ENCODE measurements at places on chromosomes 6 and 20.

GRCh38 chr6:170461556-170462365 is 91.3 kb downstream of the PSMB1 start:
- DNase-seq, result no peak

DNA sequence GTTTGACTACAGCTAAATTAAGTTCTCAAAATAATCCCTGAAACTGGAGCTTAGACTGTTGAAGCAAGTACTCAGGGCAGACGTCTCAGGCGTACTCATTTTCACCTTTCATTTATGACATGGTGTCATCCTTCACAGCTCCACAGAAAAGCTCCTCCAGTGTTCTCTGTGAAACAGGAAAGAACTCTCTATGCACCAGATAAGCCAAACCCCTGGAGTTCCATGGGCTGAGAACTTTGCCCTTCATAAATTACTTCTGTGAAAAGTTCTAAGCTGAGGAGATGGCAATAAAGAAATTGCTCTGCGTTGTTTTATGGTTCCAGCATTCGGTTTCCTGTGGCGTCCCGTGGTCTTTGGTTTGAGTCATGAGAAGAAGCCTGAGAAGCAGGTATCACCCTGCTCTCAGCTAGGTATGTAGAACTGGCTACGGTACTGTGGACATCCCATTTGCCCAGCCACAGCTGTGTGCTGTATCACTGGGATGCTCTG is 20.2 kb upstream of the RREB1 start:
- DNase-seq, result no peak

DNA sequence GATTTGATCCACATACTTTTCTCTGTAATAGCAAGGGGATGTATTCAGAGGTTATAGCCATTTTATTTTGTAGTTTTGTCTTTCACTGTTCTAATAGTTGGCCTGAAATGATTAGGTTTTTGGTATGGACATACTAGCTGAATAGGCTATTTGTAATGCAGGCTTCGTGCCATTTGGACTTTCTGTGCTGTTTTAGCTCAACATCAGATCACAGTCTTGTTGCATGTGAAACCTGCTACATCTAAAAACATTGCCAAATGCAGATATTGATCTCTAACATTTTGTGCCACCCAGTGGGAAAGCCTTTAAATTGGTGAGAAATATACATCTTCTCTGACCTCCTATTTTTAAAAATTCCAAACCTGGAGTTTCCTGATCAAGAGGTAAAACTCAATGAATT is 157.5 kb upstream of the SCGN start:
- no peak for DNase-seq

GRCh38 chr6:37143585-37143984 is 26.4 kb upstream of the PIM1 start:
- DNase-seq, result no peak

DNA sequence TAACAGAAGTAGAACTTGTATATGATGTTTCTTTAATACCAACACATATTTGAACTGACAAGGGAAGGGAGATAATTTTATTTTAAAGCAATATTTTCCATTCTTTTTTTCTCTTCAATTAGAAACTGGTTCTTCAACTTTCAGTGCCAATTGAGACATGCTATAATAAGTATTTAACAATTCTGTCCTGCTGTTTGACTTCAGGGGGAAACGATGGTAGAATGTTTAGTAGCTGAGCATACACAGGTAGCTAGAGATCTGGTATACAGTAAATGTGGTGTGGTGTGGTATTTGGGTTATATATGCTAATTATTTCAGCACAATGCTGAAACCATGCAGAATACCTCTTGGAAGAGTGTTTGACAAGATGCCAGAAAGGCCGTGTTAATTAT is 156.9 kb downstream of the ARID1B start:
- DNase-seq, result no peak

DNA sequence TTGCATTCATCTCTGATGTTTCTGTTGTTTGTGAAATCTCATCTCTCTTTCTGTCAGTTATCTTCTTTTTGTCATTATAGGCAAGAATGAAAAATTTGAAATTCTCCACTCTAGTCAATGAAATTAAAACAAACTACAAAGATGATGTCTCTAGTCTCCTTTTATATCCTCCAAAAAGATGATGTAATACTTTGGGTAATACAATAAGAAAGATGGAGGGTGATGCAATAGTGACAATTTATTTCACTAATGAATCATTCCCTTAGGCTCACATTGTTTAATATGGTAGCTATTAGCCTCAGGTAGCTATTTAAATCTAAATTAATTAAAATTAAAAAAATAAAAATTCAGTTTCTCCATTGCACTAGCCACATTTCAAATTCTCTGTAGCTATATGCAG is 145.4 kb downstream of the UST start:
- DNase-seq, result no peak

- no peak for DNase-seq
Observed at GRCh38 chr6:161946461-161946860, 672.6 kb upstream of the AGPAT4 start.

DNA sequence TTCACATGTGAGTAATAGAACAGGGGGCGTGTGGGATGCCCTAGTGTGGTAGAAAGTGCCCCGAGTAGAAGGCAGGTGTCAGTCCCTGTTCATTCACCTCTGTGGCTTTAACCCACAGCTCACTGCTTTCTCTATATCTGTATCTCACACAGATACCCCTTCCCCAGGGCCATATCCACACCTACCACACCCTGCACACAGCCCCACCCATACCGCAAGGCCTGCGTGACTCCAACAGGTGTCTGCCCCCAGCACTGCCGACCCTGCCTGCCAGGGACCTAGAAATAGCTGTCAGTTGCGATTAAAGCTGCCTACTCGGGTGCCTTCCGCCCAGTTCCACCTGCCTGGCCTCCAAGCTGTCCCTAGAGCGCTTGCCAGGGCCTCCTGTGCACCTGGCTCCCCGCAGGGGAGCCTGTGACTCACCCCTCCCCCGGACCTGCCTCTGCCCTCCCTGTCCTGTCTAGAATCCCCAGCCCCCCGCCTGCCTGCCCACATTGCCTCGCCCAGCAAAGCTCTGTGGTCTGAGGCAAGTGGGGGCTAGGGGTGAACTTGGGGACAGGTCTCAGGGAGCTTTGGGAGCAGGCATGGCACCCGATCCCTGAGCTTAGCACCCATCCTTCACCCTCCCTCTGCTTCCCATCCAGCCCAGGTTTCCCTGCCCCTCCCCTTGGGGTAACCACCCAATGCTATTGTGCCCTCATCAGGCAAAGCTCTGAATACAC is 38.3 kb upstream of the ID1 start:
- no peak for DNase-seq

DNA sequence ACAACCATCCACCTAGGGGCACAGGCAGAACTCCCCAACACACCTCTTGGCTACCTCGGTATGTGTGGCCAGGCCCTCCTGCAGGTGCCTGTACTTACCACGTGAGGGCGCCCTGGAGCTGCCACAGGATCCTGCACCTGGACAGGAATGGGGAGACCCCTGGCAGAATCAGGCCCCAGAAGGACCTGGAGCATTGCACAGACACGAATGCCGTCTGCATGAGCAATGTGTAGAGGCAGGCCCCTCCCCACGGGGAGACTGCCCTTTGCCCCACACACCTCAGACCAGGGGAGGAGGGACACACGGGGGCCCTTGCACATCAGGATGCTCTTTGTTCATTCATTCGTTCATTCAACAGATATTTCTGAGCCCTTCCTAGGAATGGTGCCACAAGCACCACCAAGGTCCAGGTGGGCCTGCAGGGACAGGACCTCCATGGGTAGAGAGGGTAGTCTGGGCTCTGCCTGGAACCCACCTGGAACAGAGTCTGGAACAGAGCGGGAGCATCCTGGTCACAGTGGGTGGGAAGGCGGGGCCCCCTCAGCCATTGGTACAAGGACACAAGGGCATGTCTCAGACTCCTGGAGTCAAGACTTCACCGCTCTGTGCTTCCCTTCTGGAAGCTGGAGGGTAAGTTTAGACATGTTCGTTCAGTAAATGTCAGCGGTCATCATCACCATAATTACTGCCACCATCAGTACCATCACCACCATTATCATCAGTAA is 32.3 kb downstream of the YTHDF1 start:
- no peak for DNase-seq

DNA sequence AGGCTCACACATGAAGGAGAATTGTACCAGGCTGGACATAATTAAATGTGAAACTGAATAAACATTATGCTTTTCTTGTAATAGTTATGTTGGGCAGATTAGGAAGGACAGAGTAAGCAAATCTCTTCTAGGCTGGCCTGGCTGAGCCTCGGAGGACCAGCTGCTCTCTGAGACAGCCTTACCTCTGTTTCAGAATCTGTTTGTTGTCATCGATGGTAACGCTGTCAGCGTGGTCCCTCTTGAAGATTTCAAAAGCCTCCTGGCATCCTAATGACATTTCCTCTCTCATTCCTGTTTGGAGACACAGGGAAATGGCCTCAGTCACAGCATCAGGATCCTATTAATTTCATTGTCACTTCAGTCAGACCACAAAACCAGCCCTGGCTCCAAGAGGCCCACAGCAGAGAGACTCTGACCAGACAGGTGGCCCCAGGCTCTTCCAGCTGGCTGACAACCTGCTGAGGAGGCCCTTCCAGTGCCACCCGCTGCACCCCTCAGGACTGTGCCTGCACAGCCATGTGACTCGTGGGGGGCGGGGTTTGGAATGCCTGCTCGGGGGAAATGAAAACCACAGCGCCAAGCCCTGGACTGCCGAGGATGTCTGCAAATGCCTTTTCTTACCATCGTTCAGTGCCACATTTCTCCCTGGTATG is 108.5 kb upstream of the KCNK16 start:
- no peak for DNase-seq

DNA sequence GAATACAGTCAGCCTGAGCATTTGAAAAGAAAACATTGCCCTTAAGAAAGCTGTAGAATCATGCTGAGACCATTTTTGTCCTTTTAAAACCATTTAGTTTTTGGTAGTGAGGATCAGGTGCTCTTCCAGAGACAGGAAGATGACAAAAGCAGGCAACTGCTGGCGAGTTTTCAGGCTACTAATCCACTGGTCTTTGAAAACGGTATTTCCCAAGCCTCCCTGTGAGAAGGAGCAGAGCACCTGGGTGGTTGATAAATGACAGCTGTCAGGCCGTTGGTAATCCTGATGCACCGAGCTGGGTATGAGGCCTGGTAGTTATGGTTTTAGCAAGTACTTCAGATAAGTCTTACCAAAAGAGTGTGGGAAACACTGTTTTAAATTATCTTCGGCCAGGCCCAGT is 10.1 kb upstream of the SEC63 start:
- DNase-seq, result no peak

- peak; percentile 22 for DNase-seq
Observed at GRCh38 chr6:100479179-100480035, 14.7 kb upstream of the SIM1 start.

DNA sequence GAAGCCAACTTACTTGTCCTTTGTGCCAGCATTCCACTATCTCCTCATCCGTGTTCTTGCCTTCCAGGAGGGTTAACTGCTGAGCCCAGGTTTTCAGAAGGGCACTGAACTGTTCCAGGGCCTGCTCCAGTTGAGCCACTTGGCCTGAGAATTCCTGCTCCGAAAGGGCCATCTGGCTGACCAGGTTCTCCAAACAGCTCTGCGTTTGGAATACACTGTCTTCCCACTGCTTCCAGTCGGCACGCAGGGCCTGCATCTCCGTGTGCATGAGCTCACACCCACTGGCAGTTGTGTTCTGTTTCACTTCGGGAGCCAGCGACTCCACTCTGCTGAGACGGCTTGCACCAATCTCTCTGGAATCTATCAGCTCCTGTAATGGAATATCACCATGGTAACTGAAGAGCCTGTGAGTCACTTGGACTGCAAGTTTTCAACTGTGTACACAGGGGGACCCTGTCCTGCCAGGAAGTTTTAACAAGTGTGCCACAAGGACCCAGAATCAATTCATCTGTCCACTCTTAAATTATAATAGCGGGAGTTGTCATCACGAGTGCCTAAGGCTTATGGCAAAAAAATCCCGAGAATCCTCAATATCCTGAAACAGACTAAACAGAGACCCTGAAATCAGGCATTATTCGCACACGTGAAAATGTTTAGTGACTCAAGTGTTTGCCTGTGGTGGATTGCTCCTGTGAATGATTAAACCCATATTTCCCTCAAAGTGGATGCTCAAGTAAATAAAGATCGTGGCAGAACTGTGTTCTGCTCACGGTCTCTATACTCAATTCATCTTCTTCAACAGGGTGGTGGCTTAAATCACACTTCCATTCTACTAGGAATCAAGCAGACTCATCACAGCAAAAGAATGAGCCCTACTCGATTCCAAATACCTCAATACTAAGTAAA is 255.9 kb downstream of the SYNE1 start:
- DNase-seq, result peak; percentile 95

- no peak for DNase-seq
Observed at GRCh38 chr20:36405255-36405654, 99.1 kb downstream of the DLGAP4 start.

- DNase-seq, result no peak
Observed at GRCh38 chr20:40050596-40050995, 638.4 kb downstream of the MAFB start.

- no peak for DNase-seq
Observed at GRCh38 chr20:45917790-45918141, 5.8 kb upstream of the PLTP start.

GRCh38 chr20:43839793-43840199 is 74.9 kb upstream of the TOX2 start:
- DNase-seq, result no peak

DNA sequence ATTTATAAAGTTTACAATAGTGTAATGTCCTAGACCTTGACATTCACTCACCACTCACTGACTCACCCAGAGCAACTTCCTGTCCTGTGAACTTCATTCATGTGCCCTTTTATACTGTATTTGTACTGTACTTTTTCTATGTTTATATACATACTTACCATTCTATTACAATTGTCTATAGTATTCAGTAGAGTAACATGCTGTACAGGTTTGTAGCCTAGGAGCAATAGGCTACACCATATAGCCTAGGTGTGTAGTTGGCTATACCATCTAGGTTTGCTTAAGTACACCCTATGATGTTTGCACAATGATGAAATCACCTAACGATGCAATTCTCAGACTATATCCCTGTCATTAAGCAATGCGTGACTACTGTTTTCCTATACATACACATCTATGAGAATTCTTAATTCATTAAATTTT is 17.5 kb downstream of the EDEM2 start:
- DNase-seq, result no peak

DNA sequence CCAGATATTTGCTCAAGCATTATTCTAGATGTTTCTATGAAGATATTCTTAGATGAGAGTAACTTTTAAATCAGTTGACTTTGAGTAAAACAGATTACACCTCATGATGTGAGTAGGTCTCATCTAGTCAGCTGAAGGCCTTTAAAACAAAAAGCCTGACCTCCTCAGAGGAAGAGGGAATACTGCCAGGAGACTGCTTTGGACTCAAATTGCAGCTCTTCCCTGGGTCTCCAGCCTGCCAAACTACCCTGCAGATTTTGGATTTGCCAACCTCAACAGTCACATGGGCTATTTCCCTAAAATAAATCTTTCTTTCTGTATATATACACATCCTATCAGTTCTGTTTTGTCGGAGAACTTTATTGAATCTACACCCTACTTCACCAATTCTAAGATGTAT is 182.5 kb upstream of the TENT5A start:
- DNase-seq, result no peak

DNA sequence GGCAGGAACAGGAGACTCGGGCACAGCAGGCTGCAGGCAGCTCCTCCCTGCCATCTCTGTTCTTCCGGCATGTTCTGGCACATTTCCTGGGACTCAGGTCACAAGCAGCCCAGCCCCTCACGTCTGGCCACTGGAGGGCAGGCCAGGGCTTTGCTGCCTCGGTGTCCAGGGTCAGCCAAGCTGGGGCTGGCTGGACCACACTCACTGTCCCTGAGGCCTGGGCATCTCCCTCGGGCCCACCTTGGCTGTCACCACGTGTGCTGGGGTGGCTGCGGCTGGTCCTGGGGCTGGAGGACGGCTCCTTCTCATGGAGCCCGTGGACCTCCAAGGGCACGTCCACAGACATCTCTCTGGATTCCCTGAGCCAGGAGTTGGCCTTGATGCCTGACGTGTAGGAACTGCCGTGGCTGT is 18.5 kb downstream of the FRMD1 start:
- peak; percentile 4 for DNase-seq
